ENCODE measurements at places on chromosomes 3 and 15.

DNA sequence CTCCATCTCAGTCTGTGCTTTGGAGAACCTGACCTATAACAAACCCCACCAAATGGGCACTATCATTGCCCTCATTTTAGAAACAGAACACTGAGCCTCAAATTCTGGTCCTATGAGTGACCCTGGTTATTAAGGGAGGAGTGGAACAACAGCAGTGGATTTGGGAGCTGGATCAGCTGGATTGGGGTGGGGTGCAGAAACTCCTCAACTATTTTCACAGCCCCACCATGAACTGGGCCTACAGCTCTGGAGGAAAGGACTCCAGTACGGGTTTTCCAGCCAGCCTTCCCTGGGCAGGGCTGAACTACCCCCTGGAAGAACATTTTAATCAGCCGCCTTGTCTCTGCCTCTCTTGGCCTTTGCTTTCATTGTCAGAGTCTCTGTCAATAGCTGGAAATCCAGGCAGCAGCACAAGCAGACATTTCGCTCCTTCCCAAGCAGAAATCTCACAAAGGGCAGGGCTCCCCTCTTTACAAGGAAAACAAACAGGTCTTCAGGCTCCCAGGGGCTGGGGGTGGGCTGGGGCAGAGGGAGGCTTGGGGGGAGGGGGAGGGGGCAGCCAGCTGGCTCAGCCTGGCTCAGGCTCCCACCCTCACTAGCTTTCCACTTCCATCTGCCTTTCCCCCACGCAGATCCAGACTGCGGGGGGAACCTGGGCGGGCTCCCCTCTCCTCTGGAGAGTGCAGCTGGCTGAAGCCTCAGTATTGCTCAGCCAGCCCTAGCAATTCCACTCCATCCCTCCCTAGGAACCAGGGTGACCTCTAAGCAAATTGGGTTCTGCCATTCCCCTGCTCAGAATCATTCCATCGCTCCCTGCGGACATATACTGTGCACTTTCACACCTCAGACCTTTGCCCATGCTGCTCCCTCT is 13.7 kb upstream of the TLE3 start:
- peak; percentile 87 for DNase-seq

- no peak for DNase-seq
Observed at GRCh38 chr3:68288085-68288484, 633.7 kb upstream of the SUCLG2 start.

DNA sequence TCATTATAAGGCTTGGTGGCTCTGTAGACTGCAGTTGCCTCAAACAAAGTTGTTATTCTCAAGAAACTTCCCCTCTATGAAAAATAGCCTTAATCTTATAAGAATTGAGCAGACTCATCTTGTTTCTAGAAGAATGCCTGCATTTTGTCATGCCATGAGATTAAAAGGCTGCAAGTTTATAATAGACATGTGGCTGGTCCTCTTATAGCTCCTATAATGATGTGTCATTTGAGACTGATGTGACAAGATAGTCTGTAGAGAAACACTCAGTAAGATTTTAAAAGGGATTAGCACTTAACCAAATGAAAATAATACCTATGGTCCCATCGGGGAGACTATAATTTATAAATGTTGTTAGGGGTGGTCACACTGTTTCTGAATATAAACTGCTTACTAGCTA is 312.5 kb downstream of the OXSM start:
- no peak for DNase-seq

GRCh38 chr15:96183514-96183850 is 147.0 kb upstream of the NR2F2 start:
- DNase-seq = no peak

DNA sequence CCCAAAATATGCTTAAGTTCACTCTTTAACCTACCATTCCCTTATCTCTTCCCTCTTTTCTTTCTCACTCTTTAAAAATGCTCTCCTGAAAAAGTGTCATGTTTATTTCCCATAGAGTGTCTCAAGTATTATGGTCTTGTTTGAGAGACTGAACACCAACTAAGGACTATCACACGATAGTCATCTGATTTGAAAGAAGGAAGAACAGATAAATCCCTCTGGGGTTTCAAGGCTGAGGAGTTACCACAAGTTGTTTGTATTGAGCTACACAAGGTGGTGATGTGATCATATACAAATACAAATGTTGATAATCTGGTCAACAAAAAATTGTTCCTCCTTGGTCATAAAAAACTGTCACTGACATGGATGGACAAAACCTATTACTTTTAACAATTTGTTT is 13.8 kb downstream of the MEIS2 start:
- DNase-seq = no peak

Measured in sciatic nerve (tissue), 2 donors.